ENCODE measurements at places on chromosomes 11 and 22. TPM values are rescaled to one million over a fixed set of nuclear protein-coding genes. Genes with fewer than 3 reads are reported as not detected.

Gene IRF7
- 84.2 TPM for total RNA-seq

Gene SHANK2
- not detected for total RNA-seq

Gene BUD13
- 15.6 TPM for total RNA-seq

Gene RRAS2
- total RNA-seq: 103 TPM

Gene ACR
- 0.40 TPM for total RNA-seq
